ENCODE measurements at places on chromosomes 5 and 9.

DNA sequence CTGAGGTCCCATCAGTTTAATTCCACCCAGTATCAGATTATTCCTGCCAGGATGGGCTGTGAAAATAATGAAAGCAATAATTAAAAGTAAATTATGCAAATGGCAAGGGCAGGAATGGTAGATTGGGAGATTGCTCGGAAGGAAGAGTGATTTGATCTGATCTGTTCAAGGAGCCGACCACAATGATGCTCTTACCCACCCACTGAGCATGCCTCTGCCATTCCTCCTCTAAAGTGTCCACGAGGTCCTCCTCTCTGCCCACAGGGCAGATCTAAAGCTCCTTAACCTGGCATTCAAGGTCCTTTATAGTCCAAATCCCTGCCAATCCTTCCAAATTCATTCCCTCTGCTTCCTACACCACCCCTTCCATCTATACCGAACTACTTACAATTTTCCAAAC, 147.8 kb downstream of the TTLL11 start:
- DNase-seq: no peak

DNA sequence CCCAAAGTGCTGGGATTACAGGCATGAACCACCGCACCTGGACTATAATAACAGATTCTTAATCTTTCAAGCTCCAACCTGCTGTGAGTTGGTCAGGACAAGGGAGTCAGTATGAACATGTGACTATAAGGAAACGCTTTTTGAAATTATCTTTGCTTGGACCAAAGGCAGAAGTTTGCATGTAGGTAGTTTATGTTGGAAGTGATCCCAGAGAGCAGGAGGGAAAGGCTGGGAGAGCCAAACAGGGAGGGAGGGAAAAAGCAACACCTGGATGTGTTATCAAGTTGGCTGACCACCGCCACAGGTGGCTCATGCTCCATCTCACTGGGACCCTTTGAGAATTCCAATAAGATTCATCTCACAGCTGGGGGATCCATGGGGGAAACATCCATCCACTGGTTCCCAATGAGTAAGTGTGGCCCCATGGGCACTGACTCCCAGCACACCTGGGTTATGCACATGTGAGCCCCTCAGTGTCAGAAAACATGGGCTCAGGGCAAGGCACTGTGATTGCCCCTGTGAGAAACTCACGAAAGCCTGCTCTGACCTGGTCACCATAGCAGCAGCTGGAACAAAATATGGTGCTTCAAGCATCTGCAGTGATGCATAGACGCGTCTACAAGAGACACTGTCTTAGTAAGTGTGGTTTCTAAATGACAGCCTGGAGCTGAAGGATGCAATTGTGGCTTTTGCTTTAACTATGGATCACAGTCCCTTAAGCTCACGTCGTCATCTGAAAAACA, 62.1 kb downstream of the ARSB start:
- no peak for DNase-seq

DNA sequence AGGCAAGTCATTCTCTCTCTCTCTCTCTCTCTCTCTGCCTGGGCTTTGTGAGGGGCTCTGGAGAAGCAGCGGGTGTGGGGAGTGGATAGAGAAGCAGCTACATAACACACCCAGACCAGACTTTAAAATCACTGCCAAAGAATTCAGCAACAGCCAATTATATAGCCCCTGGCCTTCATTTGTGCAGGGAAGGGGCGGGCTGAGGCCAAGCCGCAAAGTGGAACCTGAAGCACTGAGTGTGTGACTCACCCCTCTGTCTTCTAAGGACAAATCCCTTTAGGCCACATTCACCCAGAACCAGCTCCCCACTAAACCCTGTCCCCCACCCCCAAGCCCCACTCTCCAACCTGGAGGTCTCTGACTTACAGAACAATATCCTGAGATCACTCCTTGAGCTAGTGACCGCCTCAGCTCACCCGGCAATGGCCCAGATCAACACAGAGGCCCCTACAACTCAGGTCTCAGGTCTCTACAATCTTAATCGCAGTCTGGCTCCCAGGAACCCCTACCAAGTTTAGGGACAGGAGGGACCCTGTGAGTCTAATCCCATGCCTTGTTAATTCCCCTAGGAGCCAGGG, 6.0 kb downstream of the B4GALT1 start:
- DNase-seq: no peak

DNA sequence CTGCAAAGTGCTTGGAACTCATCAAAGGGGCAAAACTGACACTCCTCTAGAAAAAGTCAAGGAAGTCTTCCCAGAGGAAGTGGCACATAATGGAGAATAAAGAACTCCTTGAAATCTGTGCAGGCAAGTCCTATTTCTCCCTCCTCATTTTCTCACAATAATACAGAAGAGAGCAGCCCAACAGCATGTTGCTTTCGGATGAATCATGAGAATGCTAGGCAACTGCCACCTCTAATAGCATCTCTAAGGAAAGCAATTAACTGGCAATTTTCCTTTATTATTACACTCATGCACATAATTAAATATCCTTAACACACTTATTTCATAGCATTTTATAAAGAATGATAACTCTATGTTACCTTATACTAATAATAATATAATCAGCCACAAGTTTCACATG, 122.2 kb upstream of the PTGER4 start:
- no peak for DNase-seq

DNA sequence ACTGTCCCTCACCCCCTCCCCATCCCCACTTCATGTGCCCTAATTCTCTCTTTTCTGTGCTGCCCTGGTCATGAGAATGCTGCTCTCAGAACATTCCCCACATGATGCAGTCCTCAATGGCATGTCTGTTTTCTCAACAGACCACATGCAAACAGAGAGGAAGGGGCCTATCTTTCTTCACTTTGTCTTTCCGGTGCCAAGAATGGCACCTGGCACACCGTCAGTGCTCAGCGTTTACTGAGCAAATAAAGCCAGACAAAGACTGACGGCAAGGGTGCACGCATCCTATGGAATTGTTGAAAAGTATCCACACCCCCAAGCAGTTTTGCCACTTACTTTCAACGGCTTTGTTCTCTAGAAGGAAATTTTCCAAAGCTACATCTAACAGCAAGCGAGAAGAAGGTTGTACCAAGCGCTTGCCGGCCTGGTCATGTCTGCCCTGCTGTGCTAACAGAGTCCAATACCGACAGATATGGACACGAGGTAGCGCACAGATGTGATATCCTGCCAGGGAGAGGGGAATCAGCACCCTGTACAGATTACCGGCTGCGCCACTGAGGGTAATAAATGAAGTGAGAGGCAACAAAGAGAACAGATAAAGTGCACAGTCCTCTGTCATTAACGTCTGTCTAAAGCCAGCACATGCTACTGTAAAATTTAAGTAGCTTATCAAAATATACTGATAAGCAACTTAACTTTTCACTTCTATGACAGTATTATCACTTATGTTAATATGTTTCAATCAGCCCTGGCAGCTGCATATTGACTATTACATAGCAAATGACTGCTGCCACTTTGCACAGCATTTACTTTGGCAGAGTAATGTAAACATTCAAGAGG, 251.7 kb downstream of the DENND1A start:
- no peak for DNase-seq

GRCh38 chr5:80507663-80508062, 19.8 kb downstream of the FAM151B start:
- no peak for DNase-seq

GRCh38 chr9:135864447-135865049, 42.8 kb downstream of the CAMSAP1 start:
- DNase-seq: peak; percentile 45

- no peak for DNase-seq
Measured at GRCh38 chr5:135030956-135031812, 2.8 kb downstream of the PITX1 start.

DNA sequence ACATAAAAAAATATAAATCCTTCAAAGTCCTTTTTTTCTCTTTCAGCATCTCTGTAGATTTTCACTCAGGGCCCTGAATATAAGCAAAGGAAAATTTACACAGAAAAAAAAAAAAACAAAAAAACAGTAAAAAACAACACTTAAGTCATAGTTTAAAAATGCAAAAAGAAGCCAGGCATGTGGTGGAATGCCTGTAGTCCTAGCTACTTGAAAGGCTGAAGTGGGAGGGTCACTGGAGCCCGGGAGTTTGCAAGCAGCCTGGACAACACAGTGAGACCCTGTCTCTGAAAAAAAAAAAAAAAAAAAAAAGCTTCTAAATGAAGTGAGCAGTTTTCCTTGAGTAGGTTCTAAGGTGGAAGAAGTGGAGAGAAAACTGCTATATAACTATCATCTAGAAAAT, 55.0 kb upstream of the BNC2 start:
- DNase-seq: no peak

DNA sequence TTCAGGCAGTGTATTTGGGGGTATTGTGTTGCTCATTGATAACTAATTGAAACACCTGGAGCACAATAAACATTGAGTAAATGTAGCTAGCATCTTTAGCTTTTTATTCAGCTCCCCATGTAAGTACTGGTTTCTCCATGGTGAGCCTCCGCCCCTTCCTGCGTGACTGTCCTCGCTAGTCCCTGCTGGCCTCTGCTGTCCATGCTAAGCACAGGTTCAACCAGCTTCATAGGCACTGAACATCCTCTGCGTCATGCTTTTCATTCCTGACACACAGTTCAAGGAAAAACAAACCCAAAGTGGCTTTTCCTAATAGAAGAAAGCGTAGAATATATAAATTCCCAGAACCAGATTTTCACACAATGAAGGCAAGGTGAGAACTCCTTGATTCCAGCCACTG, 27.3 kb upstream of the DAP start:
- no peak for DNase-seq

GRCh38 chr9:111965566-111966019, 69.0 kb downstream of the UGCG start:
- no peak for DNase-seq

GRCh38 chr5:143174714-143175398, 228.6 kb downstream of the NR3C1 start:
- DNase-seq: no peak

DNA sequence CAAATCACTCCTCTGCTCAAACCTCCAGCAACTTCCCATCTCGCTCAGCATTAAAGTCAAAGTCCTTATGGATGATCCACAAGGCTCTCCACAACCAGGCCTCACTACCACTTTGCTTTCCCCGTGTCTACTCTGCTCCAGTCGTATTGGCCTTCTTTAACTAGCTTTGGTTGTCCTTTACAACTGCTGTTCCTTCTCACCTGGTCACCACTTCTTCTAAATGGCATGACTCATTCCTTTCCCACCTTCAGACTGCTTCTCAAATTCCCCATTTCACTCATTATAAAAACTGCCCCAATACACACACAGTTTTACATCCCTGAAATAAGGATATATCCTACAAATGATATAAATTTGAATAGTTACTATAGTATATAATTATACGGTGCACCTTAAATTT, 30.4 kb downstream of the CERT1 start:
- no peak for DNase-seq

- no peak for DNase-seq
Measured at GRCh38 chr5:42985129-42986037, 54.7 kb downstream of the ANXA2R start.

- no peak for DNase-seq
Measured at GRCh38 chr9:89323390-89323789, 5.1 kb downstream of the SECISBP2 start.

DNA sequence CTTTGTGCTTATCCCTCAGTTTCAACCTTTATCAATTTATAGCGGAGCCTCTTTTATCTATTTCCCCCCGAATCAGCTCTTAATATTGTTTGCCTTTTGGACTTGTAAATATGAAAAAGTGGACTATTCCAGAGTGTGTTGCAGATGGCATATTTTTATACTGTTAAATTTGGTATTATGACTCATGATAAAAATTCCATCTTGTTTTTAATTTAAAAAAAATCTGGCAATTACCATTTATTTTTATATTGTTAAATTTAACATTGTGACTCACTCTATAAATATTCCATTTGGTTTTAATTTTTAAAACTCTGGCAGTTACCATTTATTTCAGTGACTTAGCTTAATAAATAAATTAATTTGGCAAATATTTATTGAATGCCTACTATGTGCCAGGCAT, 37.5 kb downstream of the RBM27 start:
- DNase-seq: no peak

DNA sequence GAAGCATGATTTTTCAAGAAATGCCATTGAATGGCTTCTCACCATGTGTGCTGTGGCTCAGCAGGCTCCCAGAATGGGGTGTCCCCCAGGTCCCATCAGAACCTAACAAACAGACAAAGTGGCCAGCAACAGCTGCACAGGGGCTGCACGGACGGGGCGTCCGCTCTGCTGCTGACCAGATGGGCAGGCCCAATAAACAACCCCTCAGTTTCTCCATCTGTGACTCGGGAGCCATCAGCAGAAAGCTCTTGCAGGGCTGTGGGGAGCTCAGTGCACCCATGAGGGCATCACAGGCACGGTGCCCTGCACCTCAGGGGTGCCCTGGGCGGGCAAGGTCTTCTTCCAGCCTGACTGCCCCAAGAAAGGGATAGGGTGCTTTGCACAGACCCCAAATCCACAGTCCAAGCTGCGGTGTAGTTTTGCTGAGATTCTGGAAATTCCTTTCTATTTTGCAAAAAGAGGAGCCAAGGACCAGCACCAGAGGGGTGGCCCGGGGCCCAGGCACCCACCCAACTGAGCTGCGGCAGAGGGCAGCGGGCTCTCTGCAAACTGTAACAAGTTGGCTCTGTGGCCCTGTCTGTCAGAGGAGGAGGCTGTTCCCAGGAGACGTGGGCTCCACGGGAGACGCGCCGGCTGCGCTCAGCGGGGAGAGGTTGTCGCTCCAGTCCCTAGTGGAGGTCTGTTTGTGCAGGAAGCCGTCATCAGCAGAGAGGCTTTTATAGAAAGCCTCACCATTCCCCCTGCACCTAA, 138.7 kb upstream of the PPP1R26 start:
- no peak for DNase-seq

DNA sequence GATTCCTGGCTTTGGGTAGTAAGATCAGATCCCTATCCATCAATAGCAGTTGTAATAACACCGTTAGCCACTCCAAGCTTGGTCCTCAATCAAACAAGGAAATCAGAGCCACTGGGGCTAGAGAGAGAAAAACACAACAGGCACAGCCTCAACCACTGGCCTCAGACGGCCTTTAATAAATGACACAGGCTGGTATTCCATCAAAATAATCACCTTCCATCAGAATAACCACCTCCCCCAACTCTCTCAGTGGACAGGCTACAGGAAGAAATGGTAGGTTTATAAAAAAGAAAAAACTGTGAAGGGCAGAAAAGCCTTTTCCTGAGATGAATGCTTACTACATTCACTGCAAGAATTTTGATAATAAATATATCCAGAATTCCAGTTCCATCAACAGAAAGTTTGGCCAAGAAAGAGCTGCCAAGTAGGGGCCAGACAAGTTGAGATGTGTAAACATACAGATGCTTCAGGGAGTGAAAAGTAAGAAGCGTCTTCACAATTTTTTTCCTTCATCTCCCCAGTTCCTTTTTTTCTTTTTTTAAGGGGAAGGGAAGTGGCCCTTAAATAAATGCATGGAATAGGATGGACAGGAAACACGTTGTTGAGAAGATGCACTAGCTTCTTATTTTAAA, 5.5 kb downstream of the FOXD1 start:
- no peak for DNase-seq

- DNase-seq: no peak
Measured at GRCh38 chr9:121692606-121693387, 41.4 kb downstream of the DAB2IP start.

Measured in stimulated activated CD8-positive, alpha-beta memory T cell treated with anti-CD3 and anti-CD28 coated beads, Interleukin-12 subunit alpha, Interleukin-12 subunit beta, amount 100 ng/mL, for 4 hours (primary cell).